ENCODE measurements at places on chromosomes 5 and 9. TPM values are rescaled to one million over a fixed set of nuclear protein-coding genes. Genes with fewer than 3 reads are reported as not detected.

GRCh38 chr9:124214596-124215367 is 43.0 kb upstream of the NEK6 start:
- no peak for DNase-seq

DNA sequence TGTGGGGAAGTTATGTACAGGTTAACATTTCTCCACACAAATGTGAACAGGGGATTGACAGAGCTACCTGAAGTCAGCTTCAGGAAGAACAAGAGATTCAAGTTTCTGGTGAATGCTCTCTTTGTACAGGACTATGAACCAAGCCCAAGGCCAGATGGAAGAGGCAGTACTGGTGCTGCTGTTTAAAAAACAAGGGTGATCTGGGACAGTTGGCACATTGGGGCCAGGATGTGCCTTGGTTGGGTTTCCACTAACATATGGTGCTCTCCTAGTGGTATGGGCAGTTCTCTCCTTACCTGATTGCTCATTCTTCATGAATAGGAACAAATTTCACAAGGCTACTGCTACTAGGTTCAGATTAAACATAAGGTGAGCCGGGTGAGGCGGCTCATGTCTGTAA is 40.0 kb downstream of the MTMR12 start:
- no peak for DNase-seq

Gene AMBP
- total RNA-seq = 0.91 TPM

Gene ALDOB
- total RNA-seq = not detected

GRCh38 chr9:4592295-4592694 is 69.8 kb upstream of the PLPP6 start:
- DNase-seq = no peak
